Hypothalamus (tissue), 51 donors: ENCODE measurements at places on chromosomes 5 and 9.

GRCh38 chr5:74519161-74519571, 121.4 kb downstream of the ENC1 start:
- DNase-seq, result no peak

GRCh38 chr5:111820072-111820471, 63.1 kb upstream of the NREP start:
- no peak for DNase-seq

DNA sequence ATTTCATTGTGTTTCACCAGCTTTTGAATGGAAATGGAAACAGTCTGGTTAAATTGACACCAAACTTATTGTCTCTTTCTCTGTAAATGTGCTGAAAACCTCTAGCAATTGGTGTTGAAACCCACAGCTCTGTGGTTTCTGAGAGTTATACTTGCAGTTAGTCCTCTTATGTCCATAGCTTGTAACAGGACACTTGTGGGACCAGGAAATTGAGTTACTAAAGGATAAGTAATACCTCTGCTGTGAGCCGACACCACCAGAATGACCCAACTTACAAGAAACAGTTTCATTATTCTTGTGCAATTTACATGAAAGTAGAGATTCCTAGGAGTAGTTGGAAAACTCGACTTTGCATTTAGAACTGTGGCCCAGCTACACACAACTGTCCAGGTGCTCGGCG, 191.5 kb downstream of the CFAP90 start:
- no peak for DNase-seq

- no peak for DNase-seq
Observed at GRCh38 chr9:122261469-122261881, 3.2 kb downstream of the RBM18 start.

GRCh38 chr5:24480952-24481351, 163.8 kb downstream of the CDH10 start:
- no peak for DNase-seq

DNA sequence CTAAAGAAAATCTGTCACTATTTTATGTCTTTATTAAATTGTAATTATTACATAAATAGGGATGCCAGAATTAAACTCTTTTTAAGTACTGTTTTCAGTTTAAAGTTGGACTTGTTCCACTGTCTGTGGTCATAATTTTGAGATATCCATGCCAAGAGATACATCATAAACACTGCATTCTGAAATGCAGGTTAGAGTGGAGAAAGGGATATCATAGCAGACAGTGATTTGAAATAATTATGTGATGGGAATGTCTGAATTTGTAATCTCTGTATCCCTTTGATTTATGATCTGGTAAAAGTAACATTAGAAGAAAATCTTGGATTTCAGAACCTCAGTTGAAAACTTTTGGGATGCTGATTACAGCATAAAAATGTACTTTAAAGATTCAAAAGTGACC, 222.1 kb downstream of the GOLPH3 start:
- DNase-seq, result no peak

GRCh38 chr9:127283917-127284497, 19.4 kb downstream of the GARNL3 start:
- DNase-seq, result no peak

GRCh38 chr9:135604437-135605237, 34.7 kb downstream of the GLT6D1 start:
- no peak for DNase-seq

GRCh38 chr9:109258481-109259302, 62.2 kb downstream of the EPB41L4B start:
- DNase-seq, result no peak
